GM03348 (cell line): ENCODE measurements at places on chromosomes 4 and X.

- peak; percentile 78 for DNase-seq
Measured at GRCh38 chr4:15695240-15695699, 7.6 kb upstream of the BST1 start.

- DNase-seq, result no peak
Measured at GRCh38 chr4:100042235-100042634, 92.2 kb upstream of the H2AZ1 start.

- DNase-seq, result no peak
Measured at GRCh38 chr4:119210775-119211174, 1.7 kb upstream of the USP53 start.

DNA sequence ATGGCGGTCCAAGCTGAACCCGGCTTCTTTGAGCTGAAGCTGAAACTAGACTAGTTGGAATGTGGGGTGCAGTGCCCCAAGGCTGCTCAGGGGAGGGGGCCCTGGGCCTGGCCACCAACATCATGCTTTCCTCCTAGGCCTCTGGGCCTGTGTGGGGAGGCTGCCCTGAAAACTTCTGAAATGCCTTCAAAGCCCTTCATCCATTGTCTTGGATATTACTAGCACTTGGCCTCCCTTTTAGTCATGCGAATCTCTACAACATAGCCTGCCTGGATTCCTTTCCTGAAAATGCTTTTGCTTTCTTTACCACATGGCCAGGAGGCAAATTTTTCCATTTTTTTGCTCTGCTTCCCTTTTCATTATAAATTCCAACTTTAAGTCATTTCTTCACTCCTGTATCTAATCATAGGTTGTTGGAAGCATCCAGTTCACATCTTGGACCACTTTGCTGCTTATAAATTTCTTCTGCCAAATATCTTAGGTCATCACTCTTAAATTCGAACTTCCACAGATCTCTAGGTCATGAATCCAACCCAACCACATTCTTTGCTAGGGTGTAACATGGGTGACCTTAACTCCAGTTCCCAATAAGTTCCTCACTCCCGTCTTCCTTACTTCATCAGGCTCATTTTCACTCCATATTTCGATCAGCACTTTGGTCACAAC, 103.4 kb downstream of the DDIT4L start:
- peak; percentile 19 for DNase-seq

DNA sequence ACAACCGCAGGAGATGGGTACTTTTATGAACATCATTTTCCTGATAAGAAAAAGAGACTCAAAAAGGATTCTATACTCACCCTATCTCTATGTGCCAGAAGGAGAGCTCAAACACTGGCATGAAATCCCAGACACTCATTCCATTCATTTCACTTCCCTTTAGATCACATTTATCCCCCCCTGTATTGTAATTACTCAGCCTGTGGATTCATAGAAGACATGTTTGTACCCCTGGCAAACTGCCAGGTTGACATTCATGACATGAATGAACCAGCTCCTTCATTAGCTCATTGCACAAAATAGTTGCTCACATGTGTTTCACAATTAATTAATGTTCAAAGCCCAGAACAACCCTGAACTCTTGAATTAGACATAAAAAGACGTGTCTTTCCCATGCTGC, 4.9 kb downstream of the SMR3A start:
- no peak for DNase-seq

DNA sequence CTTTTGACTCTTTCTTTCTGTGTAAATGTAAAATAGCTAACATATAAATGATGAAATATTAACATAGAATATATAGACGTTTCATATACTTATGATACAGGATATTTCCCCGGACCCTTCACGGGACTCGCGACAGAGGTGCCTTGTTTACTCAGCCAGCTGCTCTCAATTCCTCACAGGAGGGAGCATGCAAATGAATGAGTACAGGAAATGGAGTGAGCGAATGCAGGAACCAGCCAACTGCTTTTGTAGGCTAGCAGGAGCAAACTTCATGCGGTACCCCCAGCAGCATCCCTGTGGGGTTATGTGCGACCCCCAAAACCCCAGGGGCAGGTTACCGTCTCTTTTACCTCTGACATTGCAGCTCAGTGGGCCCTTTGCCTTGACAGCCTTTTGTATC, 110.3 kb upstream of the PDHA2 start:
- DNase-seq, result no peak

- DNase-seq, result no peak
Measured at GRCh38 chr4:87069037-87069742, 134.4 kb downstream of the AFF1 start.
